Foreskin fibroblast (primary cell): ENCODE measurements at places on chromosomes 7 and 10.

DNA sequence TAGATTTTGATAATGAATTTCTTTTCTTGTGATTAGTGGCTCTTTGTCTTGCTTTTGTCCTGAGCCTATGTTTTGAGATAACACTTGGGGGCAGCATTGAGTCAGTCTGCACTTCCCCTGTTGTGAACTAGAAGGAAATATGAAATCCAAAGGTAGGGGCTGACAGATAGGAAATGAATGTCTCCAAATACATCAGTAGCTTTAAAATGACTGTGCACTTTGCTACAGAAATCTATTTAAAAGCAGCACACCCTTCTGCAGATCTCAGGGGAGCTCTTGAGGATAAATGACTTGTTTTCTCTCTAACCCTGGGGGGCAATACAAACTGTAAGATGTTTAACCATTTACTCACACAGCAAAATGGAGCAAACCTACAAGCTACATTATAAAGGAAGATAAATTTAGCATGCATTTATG, 176.0 kb upstream of the MYO3A start:
- no peak for DNase-seq

DNA sequence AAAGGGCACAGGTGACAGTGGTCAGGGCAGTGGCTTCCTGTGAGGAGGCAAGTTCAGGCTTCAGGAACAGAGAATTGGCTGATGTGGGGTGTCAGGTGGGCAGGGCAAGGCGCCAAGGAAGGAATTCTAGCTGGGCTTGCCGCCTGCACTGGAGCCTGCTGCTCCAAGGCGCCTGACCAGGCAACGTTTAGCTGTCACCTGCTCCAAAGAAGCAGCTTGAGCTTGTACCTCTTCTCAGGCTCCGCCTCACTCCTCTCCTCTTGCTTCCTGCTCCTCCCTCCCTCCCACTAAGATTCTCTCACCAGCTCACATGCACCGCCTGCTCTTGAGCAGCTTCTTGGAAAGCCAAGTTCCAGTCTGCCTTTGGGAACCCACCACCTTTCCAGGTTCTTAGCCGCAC, 187.4 kb upstream of the GRB10 start:
- DNase-seq = no peak

- peak; percentile 80 for DNase-seq
These were observed 2.2 kb upstream of the LRRC27 start for GRCh38 chr10:132329565-132330485.

GRCh38 chr10:26937371-26937770, 76.6 kb upstream of the ABI1 start:
- no peak for DNase-seq

DNA sequence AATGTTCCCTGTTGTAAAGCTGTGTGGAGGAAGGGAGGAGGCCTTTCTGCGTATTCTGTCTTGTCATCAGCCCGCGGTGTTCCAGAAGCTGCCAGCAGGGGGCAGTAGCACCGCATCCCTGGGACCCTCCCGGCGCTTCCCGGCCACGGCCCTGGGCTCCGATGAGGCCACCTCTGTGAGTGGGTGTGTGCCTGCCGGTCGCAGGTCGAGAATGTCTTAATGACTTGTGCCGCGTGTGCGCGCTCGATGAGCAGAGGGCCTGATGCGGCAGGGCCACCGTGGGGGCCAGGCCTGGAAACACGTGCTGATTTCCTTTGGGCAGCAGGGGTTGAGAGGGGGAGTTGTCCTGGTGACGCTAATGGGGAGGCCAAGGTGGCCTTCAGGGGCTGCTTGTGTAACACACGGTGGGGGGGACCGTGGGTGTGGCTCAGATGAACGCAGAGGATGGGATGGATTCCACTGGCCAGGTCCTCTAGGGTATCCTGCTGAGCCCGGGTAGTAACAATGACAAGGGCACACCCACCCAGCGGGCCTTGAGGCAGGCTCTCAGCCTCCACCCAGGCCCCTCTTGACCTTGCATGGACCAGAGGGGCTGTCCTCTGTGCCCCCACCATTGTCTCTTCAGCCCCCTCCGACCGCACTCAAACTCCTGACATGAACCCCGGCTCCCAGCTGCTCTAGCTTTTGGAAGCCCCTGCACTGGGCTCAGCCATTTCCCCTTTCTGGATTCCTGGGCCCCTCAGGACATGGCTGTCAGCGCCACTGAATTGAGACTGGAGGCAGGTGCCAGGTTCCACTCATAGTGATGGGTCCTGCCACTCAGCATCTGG, 135.9 kb upstream of the PODXL start:
- DNase-seq = peak; percentile 60

- DNase-seq = no peak
These were observed 9.4 kb downstream of the NUB1 start for GRCh38 chr7:151351027-151351426.

DNA sequence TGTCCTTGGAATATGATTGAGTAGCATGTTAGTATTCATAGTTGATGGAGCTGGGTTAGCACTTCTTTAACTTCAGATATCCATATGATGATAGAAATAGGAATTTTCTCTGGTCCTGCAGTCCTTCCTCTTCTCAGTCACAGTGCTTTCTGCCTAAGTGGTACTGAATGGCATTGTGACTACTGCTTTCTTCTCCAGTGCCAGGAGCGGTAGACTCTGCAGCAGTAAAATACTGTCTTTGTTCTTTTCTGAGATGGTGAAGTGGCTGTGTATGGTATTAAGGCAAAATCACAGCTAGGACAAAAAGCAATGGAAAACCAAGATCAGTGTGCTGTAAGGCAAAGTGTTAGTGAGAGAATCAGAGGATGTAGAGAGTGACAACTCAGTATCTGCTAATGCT, 46.6 kb downstream of the C1GALT1 start:
- no peak for DNase-seq

GRCh38 chr7:7272294-7272693, 90.0 kb downstream of the C1GALT1 start:
- DNase-seq = peak; percentile 41

DNA sequence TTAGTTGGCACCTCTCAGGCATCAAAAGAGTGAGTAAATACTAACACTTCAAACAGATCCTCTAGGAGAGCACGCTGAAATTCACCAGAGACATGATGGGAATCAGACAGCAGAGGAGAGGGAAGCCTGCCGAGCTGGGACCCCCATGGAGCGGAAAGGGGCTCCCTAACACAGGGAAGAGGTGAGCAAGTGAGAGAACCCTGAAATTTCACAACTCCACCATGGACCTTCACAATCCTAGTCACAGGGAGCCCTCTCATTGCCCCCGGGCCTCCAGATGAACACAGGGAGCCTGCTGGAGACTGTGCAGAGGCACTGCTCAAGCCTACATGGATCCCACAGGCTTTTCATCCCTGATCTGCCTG, 59.2 kb upstream of the ANTXRL start:
- no peak for DNase-seq

- DNase-seq = no peak
These were observed 114.1 kb upstream of the SLC26A5 start for GRCh38 chr7:103560136-103560535.

GRCh38 chr7:18109762-18110161, 82.1 kb upstream of the PRPS1L1 start:
- DNase-seq = peak; percentile 4

GRCh38 chr10:105769248-105770184, 1128.4 kb downstream of the SORCS3 start:
- no peak for DNase-seq

- no peak for DNase-seq
These were observed 205.5 kb upstream of the AOAH start for GRCh38 chr7:36929791-36930190.

- no peak for DNase-seq
These were observed 241.6 kb upstream of the TCF7L2 start for GRCh38 chr10:112708461-112708860.

- DNase-seq = no peak
These were observed 25.9 kb upstream of the YAE1 start for GRCh38 chr7:39540320-39540719.

DNA sequence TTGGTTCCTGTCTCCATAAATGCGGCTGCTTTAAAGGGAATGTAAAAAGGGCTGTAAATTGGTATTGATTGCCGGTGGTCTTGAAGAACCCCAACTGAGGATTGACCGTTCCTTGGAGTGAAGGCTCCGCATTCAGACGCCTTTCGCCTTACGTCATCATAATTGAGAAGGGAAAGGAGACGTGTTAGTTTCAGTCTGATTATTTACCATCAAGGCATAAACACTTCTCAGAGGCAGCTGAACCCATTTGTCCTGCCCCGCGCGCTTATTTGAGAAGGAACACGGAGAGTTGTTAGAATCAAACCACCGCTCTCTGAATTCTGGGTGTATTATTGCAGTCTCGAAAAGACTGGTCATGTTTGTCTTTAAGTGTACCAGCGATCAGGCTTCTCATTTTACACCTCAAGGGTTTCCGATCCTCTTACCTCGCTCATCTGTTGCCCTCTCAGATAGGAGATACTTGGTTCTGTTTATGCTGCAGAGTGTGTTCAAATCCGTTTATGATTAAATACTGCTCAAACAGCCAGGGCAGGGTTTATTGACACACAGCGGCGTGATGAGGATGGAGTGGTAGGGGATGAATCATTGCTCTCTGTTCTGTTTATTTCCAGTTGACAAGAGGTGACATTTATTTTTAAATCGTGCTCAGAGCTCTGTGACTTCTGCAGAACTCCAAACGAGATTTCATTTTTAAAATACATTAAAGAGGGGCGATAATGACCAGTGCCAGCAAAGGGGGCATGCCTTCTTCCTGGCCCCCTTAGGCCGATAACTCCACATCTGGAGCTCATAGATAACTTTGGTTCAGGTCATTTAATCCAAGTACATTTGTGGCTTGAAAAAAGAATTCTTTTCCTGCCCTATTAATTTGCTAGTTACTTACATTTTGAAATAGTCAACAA, 30.4 kb downstream of the FOXK1 start:
- peak; percentile 83 for DNase-seq

- DNase-seq = peak; percentile 5
These were observed 12.0 kb upstream of the SP8 start for GRCh38 chr7:20798694-20799121.

GRCh38 chr10:4450981-4451908, 374.8 kb upstream of the AKR1E2 start:
- peak; percentile 94 for DNase-seq

GRCh38 chr7:5671046-5671445, 110.4 kb downstream of the RNF216 start:
- no peak for DNase-seq

DNA sequence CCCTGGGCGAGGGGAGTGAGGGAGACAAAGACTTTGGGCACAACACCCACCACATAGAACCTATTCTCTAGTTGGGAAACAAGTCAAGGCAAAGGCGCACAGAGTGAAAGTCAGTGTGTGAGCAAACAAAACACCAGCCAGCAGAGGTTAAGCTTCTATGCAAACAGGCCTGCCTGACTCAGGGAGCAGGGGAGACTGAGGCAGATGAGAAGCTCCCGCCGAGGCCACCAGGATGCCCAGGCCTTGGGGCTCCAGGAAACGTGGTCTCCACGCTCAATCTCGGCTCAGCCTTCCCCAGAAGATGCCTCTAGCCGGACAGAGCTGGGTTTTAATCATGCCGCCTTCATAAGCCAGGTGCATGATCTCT, 74.1 kb upstream of the KCNMA1 start:
- DNase-seq = no peak

DNA sequence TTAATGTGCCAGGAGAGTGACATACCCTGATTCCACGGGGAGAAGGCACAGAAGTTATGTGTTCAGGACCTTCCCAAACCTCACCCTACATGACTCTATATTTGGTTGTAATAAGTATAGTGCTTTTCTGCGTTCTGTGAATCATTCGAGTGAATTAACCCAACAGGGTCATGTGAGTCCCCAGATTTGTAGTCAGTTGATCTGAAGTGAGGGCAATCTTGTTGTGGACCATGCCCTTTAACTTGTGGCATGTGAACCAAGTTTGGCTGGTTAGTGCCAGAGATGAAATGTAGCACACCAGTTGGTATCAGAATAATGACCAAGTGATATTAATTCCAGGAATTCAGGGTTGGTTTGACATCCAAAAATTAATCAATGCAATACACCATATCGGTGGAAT, 70.2 kb downstream of the NHLRC2 start:
- DNase-seq = no peak

DNA sequence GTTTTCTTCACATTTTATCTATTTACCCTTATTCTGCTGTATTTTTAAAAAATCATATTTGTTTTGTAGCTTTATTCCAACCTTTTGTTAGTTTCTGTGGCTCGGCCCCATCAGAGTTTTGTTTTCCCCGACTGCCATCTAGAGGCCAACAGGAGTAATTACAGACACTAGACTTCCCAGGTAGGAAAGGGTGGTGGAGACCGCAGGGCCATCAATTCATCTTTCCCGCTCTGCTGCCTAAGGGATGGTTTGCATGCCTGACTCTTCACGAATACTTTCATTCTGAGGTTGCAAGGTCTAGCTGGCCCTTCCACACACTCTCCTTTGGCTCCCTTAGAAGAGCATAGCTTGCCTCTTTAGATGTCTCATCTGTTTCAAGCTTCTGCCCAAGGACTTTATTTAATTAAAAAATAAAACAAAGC, 38.3 kb downstream of the LYZL2 start:
- DNase-seq = peak; percentile 75

GRCh38 chr7:51316666-51317581, at the start of gene COBL:
Gene COBL, minus strand, starts transcription at chr7:51316809. Its CDS starts 176 bp downstream, at chr7:51316633.
- DNase-seq = no peak

DNA sequence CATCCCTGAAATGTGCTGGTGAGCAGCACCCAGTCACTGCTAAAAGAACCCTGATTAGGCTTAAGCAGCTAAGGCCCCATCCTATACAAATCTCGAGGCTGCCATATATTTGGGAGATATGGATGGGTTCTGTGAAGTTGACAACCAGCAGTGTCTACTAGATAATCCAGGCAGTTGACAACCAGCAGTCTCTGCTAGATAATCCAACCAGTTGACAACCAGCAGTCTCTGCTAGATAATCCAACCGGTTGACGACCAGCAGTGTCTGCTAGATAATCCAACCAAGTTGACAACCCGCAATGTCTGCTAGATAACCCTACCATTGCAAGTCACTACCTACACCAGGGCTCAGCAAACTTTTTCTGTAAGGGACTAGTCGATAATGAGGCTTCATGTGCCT, 58.3 kb upstream of the KDM7A start:
- no peak for DNase-seq

DNA sequence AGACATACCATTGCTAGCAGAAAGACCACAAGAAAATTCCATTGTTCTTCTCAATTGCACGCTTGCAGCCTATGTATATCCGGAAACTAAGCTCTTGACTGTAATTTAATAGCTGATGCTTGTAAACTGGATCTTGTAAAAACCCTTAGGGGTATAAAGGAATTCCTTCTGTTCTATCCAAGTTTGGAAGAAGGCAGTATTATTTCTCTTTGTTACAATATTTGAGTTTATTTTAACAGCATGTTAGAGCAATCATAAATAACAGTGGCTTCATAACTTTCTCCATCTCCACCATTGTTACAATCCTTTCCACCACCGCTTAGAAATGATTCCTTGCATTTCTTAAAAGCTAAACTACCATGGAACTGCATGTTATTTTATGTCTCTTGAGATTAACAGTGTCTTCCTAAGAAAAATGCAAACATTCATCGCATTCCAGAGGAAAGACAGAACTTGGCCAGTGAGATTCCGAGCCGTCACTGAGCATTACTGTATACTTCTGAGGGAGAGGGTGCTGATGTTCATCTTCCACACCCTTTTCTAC, 92.5 kb downstream of the TRIL start:
- no peak for DNase-seq

GRCh38 chr10:26334932-26335573, 103.1 kb upstream of the APBB1IP start:
- DNase-seq = peak; percentile 47
